ENCODE measurements at places on chromosomes 1 and 21. TPM values are rescaled to one million over a fixed set of nuclear protein-coding genes. Genes with fewer than 3 reads are reported as not detected.

Gene MARCKSL1
- polyA plus RNA-seq, result 558 TPM

Gene ADCY10
- 0.02 TPM for polyA plus RNA-seq

DNA sequence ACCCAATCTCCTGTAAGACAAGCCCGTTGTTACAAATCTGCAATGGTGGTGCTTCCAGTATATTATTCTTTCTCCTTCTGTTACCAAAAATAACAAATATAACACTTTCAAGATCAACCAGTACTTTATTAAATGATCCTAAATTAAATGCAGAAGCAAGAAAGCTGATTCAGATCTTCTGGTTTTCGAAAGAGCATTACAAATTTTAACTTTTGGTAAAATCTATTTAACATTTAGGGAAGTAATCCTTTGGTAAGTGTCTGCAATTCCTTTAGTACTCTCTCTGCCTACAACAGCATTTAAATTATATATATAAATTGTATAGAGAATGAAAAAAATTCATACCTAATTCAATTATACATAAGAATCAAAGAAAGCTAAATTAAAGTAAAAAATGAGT, 198.6 kb upstream of the HMCN1 start:
- no peak for DNase-seq

DNA sequence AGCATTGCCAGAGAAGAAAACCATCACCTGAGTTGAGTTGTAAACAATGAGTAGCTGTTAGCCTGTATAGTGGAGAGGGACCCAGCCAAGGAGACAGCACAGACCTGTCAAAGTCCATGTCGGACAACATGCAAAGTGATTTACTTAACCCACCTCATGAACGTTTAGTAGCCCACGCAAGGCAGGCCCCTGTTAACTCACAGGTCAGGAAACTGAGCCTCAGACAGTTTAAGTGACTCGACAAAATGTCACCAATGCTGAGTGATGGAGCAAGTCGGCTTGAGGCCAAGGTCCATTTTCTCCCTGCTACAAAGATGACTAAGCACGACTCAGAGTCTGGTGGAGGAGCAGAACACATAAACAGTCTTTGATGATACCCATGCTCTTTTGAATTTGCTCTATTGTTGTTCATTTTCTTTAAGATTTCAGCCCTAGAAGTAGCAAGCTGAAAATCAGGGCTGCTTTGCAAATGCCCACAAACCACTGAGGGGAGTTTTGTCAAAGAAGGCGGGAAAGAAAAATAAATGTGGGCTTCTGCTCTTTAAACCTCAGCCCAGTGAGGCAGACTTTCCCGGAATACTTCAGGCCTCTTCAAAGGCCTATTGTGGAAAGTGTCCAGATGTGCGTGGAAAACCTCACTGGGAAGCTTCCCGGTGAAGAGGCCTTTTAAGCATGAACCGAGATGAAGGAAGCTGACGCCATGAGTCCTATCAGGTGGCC, 83.8 kb upstream of the HOOK1 start:
- DNase-seq, result no peak

Gene LENEP
- polyA plus RNA-seq, result not detected

- no peak for DNase-seq
These were observed 1.0 kb upstream of the S100B start for GRCh38 chr21:46605767-46606426.

Gene CADM3
- 8.5 TPM for polyA plus RNA-seq

GRCh38 chr21:43733529-43734071, 14.7 kb downstream of the PDXK start:
- no peak for DNase-seq

- DNase-seq, result no peak
These were observed 57.5 kb downstream of the TYW3 start for GRCh38 chr1:74790453-74790852.

DNA sequence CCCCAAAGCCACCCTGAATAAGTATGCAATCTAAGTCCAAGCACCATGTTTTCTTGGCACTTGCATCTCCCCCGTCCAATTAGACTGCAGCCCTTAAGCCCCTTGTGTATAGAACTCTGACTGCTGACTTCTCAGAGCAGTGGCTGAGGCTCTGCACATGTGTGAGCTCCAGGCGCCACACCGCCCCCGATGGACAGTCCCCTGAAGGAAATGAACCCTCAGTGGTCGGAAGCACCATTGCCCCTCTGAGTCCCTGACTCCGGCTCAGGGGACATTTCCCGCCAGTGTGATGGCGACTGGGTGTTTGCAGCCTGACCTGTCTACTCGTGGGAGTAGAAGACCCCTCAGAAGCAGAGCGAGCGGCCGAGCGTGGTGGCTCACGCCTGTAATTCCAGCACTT, 37.2 kb upstream of the SCCPDH start:
- peak; percentile 65 for DNase-seq

Measured in H1 (cell line).